ENCODE measurements at places on chromosomes 6 and 20.

GRCh38 chr20:58173930-58174707, 54.3 kb downstream of the ANKRD60 start:
- DNase-seq = no peak

GRCh38 chr6:166005944-166006899, 161.4 kb downstream of the TBXT start:
- peak; percentile 75 for DNase-seq

- DNase-seq = no peak
Observed at GRCh38 chr6:73704260-73704659, 8.3 kb downstream of the CD109 start.

GRCh38 chr6:17418281-17419188, 25.1 kb downstream of the CAP2 start:
- DNase-seq = peak; percentile 68

DNA sequence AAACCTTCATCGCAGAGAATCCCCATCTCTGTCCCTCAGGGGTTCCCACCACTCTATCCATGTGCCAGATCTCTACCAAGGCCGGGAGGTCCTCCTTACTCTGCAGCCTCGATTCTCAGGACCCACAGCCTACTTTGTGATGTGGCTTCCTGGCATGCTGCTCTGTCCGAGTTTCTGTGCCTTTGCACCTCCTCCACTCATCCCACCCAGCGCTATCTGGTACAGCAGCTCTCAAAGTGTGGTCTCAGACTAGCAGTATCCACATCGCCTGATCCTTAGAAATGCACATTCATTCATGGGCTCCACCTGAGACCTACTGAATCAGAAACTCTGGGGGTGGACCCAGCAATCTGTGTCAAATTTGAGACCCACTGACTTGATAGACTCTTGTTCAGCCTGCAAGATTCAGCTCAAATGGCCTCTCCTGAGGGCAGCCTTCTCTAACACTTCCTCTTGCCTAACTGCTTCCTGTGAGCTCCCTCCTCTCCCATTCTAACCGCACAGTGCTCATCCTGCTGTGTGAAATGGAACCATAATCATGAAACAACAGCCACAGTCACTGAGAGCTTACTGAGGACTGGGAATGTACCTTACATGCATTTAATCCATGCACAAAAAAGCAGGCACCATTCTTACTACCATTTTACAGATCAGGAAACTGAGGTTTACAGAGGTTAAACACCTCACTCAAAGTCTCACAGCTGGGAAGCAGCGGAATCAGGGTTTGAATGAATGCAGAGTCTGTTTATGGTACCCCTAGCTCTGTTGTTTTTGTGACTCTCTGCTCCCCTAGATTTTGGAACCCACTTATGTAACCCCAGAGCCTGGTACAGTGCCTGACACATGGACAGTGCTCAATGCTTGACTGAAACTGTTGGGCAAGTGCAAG, 69.4 kb downstream of the JPH2 start:
- no peak for DNase-seq

GRCh38 chr20:38414769-38415450, 20.2 kb downstream of the SNHG17 start:
- DNase-seq = no peak

- DNase-seq = no peak
Observed at GRCh38 chr20:15523400-15523799, 1049.8 kb downstream of the KIF16B start.

DNA sequence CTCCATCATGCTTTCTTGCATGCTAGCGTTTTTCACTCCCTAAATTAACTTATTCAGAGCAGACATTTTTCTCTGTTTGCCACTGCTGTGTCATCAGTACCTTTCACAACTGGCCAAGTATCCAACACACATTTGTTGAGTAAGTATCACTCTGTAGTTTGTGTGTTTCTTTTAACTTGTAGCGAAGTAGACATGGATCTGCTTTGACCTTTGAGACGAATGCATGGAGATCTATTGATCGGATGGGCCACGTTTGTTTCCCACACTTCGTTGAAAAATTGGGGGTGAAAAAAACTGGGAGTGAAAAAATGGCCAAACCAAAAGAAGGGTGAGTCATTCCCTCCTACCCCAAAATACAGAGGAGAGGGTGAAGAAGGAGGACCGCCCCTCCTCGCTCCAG, 12.9 kb upstream of the SLC9A8 start:
- no peak for DNase-seq

DNA sequence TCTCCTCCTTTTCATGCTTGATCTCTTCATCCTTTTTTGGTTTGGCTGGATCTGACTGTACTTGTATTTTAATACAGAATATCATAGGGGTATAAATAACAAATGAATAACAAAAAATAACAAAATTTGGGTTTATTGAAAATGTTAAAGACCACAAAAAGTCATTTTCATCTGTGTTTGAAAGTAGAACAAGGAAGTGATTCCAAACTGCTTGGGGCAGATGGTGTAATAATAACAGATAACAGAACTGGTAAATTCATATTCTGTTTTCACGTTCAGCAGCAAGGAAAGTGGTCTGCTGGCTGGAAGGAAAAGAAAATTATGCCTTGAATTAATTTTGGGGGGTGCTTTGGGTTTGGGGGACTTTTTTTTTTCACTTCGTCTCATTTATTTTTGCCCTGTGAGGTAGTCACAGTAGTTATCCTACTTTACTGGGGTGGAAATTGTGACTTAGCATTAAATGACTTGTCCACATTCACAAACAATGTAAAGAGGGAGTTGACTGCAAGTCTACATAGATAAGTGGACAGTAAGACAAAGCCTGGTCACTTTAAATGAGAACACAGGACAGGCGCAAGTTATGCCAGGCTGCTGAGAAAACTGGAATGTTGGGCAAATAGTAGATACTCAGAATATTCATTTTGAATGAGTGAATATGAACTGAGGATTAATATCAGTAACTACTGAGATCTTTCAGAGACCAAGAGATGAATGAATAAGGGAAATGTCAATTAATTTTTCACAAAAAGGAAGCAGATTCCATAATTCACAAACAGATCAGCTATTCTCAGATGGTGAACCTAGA, 193.9 kb upstream of the CITED2 start:
- DNase-seq = no peak

- DNase-seq = peak; percentile 37
Observed at GRCh38 chr6:90293319-90293953, 3.2 kb downstream of the BACH2 start.

DNA sequence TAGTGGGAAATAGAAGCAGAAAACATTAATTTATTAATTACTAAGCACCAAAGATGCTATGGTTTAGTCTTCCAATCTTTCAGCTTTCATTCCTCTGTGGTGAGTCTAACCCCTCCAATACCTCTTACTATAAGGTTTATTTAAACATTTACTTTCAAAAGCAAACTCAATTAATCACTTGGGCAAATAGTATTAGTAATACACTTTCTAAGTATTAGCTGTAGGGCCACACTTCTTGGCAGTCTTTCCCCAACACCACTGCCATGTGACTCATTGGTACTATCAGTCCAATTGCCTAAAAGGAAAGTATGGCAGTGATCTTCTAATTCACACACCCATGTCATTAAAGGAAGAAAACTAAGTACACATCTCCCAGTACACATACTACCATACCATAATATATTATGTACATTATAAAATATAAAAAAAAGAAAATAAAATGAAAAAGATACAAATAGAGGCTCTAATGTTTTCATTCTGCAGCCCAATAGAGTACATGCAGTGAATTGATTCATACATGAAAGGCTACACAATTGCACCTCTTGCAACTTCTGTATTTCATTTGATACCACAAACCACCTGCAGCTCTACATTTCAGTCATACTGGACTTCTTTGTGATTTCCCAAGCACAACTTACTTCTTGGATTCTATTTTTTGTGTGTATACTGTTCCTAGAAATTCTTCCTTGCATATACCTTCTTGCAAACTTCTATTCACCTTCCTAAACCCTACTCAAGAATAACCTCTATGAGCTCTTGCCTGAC, 218.6 kb downstream of the PKHD1 start:
- no peak for DNase-seq
